Caco-2 (cell line): ENCODE measurements at places on chromosomes 1 and 21. TPM values are rescaled to one million over a fixed set of nuclear protein-coding genes. Genes with fewer than 3 reads are reported as not detected.

DNA sequence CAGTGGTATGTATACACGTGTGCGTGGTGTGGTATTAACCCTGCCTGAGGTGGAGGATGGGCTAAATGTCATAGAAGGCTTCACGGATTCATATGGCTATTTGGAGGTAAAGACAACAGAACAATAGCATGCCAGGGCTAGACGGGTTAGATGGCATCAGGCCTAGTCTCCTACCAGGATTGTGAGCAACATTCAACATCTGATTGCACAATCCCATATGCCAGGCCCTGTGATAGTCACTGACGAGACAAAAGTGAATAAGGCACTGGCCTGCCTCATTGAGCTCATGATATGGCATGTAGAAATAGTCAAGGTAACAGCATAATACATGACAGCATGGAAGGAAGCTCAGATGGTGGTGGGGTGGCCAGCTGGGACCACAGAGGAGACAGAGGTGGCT, 167.1 kb upstream of the BEND5 start:
- no peak for DNase-seq

Gene HPCAL4
- 0.07 and 0.14 TPM in 2 replicates for total RNA-seq

- DNase-seq = no peak
Observed at GRCh38 chr1:4587721-4588120, 66.7 kb upstream of the AJAP1 start.

- no peak for DNase-seq
Observed at GRCh38 chr1:11787804-11788436, 17.8 kb downstream of the MTHFR start.
